ENCODE measurements at places on chromosomes 12 and 14.

- no peak for DNase-seq
- H3K27me3 ChIP-seq = no peaks in the 10 kb centered on the region
- H3K36me3 ChIP-seq = no peaks in the 10 kb centered on the region
- H3K27ac ChIP-seq = peak overlapping the region; percentile 46
- peaks cover 50% of the 10 kb centered on the region for H3K4me1 ChIP-seq
Measured at GRCh38 chr14:99571303-99571986, 32.6 kb downstream of the CCDC85C start.

DNA sequence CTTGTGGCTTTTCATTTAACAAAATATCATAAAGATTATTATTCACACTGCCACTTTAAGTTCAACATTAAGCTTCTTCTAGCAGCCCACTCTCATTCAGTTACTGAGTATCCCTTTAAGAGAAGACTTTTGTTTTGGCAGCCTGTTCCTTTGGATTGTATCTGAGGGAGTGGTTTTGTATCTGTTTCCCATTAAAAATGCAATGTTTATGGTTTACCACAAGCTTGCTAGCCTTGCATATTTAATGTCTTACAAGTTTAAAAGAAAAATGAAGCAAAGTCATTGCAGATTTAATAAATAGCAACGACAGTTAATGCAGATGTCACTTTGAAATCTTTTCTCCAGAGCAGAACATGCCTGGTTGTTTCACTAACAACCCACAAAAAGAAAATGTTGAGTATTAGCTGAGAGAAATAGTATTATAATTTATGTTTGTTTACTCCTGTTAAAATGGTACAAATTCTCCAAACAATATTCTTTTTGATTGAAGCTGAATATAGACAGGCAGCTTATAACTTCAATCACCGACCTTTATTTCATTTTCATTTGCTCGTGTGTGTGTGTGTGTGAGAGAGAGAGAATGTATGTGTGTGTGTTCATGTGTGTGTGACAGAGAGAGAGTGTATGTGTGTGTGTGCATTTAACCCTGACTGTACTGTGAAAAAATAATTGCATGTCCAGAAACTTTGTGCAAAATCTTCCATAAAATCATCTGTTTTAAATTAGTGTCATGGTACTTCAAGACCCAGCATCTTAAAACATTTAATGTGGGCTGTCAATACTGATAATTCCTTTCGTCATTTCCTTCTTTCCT is 1.8 kb downstream of the DCN start:
- no peaks in the 10 kb centered on the region for H3K27me3 ChIP-seq
- DNase-seq = no peak
- H3K4me3 ChIP-seq = peak overlapping the region; percentile 45
- H3K27ac ChIP-seq = peak overlapping the region; percentile 17
- no peaks in the 10 kb centered on the region for H3K36me3 ChIP-seq
- H3K4me1 ChIP-seq = no peaks in the 10 kb centered on the region

DNA sequence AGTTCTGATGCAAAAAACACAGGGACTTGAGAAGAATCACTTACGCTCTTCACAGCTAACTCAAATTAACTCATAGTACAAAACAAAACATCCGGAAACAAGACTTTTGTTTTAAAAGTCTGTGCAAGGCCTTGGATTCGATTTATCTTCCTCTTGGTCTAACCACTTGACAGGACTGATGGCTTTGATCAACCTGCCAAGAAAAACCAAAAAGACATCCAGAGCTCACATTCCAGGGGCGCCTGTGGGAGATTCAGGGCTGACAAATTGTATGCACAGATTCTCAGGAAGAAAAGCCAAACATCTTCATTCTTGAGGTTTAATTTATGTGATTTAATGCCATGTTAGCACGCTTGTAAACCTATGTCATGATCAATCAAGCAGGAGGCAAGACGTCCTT is 129.1 kb upstream of the TMCC3 start:
- no peak overlapping the region for H3K4me3 ChIP-seq
- H3K36me3 ChIP-seq = no peaks in the 10 kb centered on the region
- H3K4me1 ChIP-seq = no peaks in the 10 kb centered on the region
- no peak overlapping the region for H3K27ac ChIP-seq

DNA sequence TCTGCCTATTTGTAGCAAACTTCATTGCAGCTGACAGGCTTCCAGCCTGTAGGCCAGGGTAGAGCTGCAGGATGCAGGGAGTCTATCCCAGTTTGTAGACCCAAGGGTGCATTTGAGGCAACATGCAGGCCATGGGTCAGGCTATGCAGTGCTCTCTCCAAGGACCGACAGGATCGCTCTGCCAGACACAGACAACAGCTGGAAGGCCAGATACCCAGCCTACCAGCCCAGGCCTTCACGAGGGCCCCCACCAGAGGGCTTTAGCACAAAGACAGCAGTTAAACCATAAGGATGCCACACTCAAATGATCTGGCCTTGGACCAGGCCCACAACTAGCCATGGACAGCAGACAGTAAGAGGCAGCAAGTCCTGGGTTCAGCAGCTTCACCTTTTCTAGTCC is 10.3 kb downstream of the KCTD10 start:
- H3K27me3 ChIP-seq = no peaks in the 10 kb centered on the region
- H3K27ac ChIP-seq = peak overlapping the region; percentile 4
- H3K4me3 ChIP-seq = no peak overlapping the region
- DNase-seq = no peak

GRCh38 chr14:60510254-60510950 is 1.5 kb downstream of the SIX6 start:
- DNase-seq = no peak
- H3K4me1 ChIP-seq = peaks cover 3% of the 10 kb centered on the region
- H3K36me3 ChIP-seq = no peaks in the 10 kb centered on the region
- no peak overlapping the region for H3K27ac ChIP-seq
- peaks cover 31% of the 10 kb centered on the region for H3K27me3 ChIP-seq

DNA sequence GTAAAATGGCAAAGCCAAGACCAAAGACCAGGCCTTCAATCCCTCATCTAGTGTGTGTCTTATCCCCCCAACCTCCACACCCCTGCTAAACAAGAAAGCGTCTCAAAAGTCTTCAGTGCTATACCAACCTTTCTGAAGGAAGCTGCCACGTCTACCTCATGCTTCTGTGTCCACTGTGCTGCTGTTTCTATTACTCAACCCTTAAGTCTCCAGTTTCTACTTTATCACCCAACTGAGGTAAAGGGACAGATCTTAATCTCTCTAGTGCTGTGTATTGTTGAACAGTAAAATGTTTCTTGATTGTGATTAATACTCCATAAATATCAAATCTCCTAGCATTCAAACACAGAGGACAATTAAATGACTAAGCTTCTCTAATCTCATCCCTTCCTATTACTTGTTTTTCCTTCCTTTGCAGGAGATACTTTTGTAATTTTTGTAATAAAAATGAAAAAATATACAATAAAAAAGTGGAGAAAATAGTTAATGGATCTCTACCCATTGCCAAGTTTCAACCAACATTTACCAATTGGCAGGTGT is 23.3 kb downstream of the BTBD7 start:
- H3K4me1 ChIP-seq = peaks cover 28% of the 10 kb centered on the region
- no peaks in the 10 kb centered on the region for H3K36me3 ChIP-seq
- H3K4me3 ChIP-seq = no peak overlapping the region
- H3K27ac ChIP-seq = no peak overlapping the region

- H3K36me3 ChIP-seq = no peaks in the 10 kb centered on the region
- no peak for DNase-seq
- no peak overlapping the region for H3K4me3 ChIP-seq
- H3K27me3 ChIP-seq = peaks cover 15% of the 10 kb centered on the region
Measured at GRCh38 chr14:99678198-99678597, 5.9 kb upstream of the CYP46A1 start.

Data from psoas muscle (tissue), 8 donors.